ENCODE measurements at places on chromosomes 7 and 10.

- no peak for DNase-seq
These were observed 74.2 kb downstream of the LSM5 start for GRCh38 chr7:32415936-32416335.

GRCh38 chr7:54546081-54546985 is 4.2 kb downstream of the VSTM2A start:
- DNase-seq = no peak

- no peak for DNase-seq
These were observed 262.0 kb downstream of the ADRA2A start for GRCh38 chr10:111338805-111339204.

- DNase-seq = no peak
These were observed 55.3 kb downstream of the NEURL1 start for GRCh38 chr10:103548581-103549348.

- peak; percentile 68 for DNase-seq
These were observed 855 bp downstream of the ATP6V1F start for GRCh38 chr7:128863433-128863989.

- DNase-seq = no peak
These were observed 547.8 kb upstream of the STEAP1 start for GRCh38 chr7:89606511-89606910.

- no peak for DNase-seq
These were observed 453.4 kb upstream of the PODXL start for GRCh38 chr7:132009778-132010177.

Data from amniotic epithelial cell (primary cell).